ENCODE measurements at places on chromosomes 4 and X.
A peak's percentile ranks its signal among the peaks of the same experiment; 100 is the strongest.

DNA sequence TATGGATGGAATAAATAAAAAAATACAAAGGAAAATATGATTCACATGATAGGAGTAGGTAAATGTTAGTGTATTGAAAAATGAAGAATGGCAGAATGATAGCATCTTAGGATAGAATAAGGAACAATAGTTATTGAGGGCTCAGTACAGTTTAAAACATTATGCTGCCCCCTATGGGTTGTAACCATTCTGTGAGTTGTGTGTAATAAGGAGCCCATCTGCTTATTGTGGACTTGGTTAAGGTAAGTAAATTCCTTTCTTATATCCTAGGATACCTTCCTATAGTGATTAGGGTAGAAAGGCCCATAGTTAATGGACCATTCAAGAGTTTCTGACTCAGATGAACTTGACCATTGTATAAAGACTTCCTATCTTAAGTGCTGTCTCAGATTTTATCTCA is 195.8 kb downstream of the PDHA2 start:
- peak; percentile 9 for DNase-seq

- no peak for DNase-seq
Observed at GRCh38 chr4:102103368-102103767, 241.9 kb downstream of the SLC39A8 start.

DNA sequence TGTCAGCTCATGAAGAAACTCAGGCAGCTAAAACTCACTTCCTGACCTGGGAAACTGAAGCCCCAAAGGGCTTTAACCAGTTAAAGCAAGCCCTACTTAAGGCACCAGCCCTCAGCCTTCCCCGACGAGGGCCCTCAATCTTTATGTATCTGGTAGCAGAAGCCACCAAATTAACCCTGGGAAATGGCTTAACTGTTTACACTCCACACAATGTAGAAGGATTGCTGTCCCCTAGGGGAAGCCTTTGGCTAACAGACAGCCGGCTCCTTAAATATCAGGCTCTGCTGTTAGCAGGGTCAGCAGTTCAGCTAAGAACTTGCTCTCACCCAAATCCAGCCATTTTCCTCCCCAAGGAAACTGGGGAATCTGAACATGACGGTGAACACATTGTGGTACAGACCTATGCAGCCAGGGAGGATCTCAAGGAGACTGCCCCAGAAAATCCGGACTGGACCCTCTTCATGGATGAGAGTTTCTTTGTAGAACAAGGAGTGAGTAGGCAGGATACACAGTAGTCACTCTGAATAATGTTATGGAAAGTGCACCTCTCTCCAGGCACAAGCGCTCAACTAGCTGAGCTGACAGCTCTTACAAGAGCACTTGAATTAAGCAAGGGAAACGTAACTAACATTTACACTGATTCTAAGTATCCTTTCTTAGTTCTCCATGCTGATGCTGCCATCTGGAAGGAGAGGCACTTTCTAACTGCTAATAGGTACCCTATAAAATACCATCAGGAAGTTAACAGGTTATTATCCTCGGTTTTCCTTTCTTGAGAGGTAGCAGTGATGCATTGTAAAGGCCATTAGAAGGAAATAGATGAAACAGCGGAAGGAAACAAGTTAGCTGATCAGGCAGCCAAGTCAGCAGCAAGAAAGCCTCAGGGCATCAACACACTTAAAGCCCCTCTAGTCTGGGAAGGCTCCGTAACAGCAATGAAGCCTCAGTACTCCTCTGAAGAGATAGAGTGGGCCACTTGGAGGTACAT is 9.6 kb upstream of the NAF1 start:
- no peak for DNase-seq

DNA sequence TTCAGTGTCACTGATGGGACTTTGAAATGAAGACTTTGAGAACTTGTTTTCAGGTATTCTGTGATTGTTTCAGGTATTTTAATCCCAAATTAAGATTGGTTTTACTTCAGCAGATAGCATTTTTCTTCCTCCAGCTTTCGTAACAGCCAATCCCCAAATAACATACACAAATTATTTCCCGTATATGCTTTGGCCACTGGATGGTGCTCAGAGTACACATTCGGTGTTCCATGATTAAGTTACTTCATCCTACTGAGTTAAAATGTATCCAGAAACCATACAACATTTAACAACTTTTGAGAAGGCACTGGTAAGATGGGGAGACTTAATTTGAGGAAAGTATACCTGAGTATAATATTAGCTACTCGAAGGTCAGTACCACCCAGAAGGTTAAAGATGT is 233.4 kb upstream of the FAM47A start:
- DNase-seq = peak; percentile 52

GRCh38 chr4:183300655-183301054 is 19.4 kb downstream of the CLDN22 start:
- DNase-seq = no peak

DNA sequence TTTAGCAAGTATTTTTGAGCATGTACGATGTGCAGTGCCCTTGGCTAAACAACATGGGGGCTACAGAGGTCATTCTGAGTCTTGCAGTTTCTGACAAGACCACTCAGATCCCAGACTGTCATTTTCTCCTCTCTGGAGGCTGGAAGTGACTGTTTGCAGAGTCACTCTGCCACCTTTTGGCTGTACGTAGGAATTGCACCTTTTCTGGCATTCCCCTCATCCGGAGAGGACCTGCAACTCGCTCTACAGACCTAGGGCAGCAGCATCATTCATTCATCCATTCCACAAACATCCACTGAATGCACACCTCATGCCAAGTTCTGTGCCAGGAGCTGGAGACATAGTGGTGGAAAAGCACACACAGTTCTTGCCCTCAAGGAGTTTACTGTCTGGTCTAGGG is 160.4 kb upstream of the GPR101 start:
- peak; percentile 36 for DNase-seq

- DNase-seq = peak; percentile 40
Observed at GRCh38 chrX:20653070-20653469, 386.4 kb upstream of the RPS6KA3 start.

DNA sequence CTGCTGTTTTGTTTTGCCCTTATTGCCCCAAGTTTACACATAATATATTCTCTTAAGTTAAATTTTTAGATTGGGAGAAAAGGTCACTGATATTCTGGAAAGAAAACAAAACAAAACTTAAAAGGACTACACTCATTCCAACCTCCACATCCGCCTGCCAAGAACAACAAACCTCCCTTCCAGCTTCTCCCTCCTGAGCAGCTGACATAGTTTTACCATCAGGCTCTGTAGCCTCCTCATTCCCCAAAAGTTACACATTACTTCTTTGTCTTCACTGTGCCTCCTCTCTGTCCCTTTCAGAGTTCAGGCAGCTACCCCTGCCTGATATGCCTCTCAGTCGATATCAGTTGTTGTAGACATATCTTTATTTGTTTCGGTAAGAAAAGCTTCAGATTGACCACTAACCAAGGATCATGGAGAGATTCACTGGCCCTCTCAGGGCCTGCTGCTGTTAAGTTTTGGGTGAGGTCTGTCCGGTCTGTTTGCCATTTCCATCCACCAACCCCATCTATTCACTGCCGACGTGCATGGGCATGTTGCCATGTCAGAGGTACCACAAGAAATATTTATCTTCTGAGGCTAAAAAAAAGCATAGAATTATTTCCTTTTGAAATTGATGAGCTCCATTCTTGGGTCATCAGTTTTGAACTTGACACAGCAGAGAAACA is 164.1 kb downstream of the GASK1B start:
- peak; percentile 56 for DNase-seq

DNA sequence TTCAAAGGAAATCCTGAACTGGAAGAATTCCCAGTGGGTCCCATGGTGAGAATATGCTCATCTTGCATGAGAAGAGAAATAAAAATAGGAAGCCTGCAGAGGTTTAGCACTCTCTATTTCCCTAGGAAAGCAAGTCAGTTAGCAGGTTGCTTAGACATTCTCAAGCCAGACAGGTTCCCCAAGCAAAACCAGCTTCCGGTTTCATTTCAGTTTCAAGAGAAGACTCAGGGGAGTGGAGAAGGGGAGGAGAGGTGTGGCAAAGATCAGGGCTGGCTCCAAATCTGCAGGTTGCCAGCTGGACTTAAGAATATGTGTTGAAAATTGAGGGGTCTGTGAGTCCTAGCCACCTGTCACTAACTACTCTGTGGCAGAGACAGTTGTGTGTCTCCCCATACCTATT is 107.5 kb downstream of the CLNK start:
- no peak for DNase-seq

DNA sequence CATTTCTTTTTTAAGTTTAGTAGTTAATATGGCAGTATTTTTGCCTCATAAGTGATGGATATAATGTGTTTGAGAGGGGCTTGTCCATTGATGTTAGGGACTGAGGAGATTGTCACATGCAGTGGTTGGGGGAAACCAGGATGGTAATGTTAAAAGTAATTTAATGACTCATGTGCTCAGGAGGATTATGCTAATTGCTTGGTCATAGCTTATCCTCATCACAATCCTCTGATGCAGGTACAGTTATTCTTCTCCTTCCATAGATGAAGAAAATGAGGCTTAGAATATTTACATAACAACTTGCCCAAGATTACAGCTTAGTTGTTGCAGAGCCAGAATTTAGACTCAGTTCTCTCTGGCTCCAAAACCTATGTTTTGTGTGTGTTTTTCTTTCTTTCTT is 94.4 kb upstream of the SCML1 start:
- no peak for DNase-seq

DNA sequence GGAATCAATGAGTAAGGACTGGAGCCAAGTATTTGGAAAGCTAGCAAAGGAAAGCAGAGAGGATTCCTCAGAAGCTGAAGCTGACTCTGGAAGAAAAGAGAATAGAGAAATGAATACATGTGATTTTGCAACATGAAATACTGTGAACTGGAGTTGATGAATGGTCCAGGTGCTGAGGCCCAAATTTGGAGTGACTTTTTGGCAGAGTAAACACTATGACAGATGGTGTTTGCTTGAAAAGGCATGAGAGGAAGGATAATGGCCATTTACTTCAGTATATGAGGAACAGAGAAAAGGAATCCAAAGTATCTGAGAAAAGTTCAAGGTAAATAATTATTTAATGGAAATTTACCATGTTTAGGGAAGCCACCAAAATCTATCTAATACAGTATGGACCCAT is 236.7 kb downstream of the SLITRK2 start:
- no peak for DNase-seq

GRCh38 chr4:135274416-135274815 is 1072.8 kb upstream of the PABPC4L start:
- no peak for DNase-seq

DNA sequence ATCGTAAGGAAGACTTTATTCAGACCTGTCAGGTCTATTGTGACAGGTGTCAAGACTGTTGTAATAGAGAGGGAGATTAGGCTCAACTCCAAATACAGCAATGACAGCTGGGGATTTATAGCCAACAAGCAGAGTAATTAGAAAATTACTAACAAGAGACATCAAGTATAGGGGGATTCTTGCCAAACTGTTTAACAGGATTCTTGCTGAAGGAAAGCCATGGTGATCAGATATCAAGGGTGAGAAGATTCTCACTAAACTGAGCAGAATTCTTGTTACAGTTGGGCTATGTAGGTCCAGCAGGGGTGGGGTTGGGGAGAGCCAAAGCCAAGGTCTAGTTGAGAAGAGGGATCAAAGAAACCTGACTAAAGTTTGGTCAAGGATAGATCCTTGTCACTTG is 461.0 kb upstream of the GALNT7 start:
- no peak for DNase-seq

GRCh38 chrX:44042116-44042515 is 68.9 kb upstream of the NDP start:
- no peak for DNase-seq

DNA sequence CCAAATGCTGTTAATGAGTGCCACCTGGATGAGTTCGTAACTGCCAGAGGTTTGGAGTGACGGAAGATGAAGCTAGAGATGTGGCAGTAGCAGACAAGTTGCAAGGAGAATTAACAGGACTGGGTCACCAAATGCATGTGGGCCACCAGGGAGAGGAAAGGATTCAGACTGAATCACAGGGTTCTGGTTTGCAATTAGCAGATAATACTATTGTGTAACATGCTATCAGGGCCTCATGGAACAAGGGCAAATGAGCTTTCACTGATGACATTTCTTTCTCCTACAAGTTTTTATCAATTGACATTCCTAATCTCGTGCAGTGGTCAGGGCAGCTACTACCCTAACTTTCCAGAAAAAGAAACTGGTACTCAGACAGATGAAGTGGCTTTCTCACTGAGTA is 21.4 kb downstream of the GAB3 start:
- no peak for DNase-seq

GRCh38 chr4:94758700-94759399 is 1.1 kb downstream of the BMPR1B start:
- peak; percentile 23 for DNase-seq

- DNase-seq = no peak
Observed at GRCh38 chr4:86685401-86685800, 91.3 kb downstream of the PTPN13 start.

GRCh38 chrX:37767430-37767829 is 12.4 kb upstream of the CYBB start:
- DNase-seq = no peak

- DNase-seq = no peak
Observed at GRCh38 chrX:39238006-39238405, 436.7 kb downstream of the MID1IP1 start.

GRCh38 chr4:176638992-176639391 is 153.7 kb downstream of the VEGFC start:
- DNase-seq = no peak

- no peak for DNase-seq
Observed at GRCh38 chrX:133537142-133537541, 121.9 kb upstream of the GPC4 start.

GRCh38 chr4:88003261-88003660 is 4.2 kb upstream of the PKD2 start:
- no peak for DNase-seq

DNA sequence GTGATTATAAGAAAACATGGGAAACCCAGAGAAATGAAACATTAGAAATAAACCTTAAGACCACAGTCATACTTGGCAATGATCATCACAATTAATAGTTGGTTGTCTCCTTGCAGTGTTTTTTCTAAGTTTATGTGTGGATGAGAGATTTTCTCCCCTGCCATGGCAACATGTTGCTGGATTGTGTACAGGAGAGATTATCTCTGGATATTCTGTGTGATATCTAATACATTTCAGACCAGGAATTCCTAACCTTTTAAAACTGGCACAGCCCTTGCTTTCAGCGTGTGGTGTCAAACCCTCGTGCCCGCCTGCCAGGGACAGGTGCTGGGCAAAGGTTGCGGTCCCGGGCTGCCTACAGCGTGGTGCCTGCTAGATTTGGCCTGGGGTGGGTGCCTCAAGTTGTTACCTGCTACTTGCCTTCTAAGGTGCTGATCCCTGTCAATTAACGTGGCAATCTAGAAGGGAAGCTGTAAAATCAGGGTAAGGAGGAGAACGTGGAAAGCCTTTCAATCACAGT is 100.5 kb downstream of the TMEM131L start:
- DNase-seq = no peak

DNA sequence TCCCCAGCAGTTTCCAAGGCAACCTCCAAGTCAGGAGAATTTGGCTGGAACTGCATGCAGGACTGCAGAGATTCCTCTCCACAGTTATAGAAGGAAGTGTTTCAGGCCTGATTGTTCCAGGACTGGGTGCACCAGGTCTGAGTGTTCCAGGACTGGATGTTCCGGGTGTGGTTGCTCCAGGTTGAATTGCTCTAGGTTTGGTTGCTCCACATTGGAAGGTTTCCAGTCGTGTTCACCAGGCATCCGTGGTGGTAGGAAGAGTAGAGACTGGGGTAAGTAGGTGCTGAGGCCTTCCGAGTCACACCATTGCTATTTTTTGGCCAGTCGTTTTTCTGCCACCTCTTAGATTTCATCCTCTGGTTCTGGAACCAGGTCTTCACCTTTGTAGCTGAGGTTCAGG is 105.4 kb downstream of the MSN start:
- DNase-seq = no peak

GRCh38 chrX:72408885-72409284 is 103.2 kb upstream of the CITED1 start:
- no peak for DNase-seq

- DNase-seq = no peak
Observed at GRCh38 chrX:103201041-103201440, 13.9 kb upstream of the BEX4 start.

Data from myocyte (in vitro differentiated cells).